ENCODE measurements at places on chromosomes 12 and 14. TPM values are rescaled to one million over a fixed set of nuclear protein-coding genes. Genes with fewer than 3 reads are reported as not detected.

- no peaks in the 10 kb centered on the region for H3K36me3 ChIP-seq
- no peak overlapping the region for H3K4me3 ChIP-seq
- H3K27me3 ChIP-seq, result no peaks in the 10 kb centered on the region
- H3K27ac ChIP-seq, result no peak overlapping the region
- no peaks in the 10 kb centered on the region for H3K4me1 ChIP-seq
- DNase-seq, result no peak
Measured at GRCh38 chr14:39472078-39472477, 39.8 kb upstream of the FBXO33 start.

DNA sequence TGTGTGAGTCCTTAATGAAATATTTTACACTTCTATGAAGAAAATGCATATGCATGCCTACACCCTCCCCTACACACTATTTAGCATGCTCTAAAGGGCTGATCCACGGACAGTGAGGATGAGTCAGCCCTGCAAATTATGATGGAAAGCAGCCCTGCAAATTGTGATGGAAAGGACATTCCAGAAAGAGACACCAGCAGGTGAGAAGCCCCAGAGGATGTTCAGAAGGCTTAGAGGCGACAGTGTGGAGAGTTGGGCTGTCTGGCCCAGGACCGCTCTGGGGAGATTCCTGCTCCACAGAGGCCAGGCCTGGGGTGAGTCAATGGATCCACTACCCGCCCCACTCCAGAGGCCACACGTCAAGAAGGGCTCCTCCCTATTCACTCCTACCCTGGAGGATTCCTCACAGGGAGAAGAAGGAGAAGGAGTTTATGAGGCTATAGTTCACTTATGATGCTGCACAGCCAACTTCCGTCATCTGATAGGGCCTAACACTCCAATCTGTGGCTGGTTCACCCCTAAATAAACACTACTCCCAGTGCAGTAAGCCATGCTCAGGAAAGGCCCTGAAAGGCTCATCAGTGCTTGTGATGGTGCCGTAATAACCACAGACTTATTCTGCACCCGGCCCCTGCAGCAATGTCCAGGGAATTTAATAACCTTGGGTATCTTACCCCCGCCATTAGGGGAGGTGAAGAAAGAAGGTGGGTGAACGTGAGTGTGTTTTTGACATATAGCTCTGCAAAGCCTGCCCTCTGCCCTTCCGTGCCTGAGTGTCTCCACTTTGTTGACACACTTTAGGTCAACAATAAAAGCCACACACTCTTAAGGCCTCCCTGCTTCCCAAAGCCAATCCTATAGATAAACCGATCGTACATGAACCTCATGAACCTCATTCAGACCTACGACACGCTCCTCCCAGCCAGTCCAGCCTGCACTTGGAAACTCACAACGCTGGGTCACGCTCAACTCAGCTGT lies 46.4 kb downstream of the CLMN start:
- H3K4me1 ChIP-seq, result no peaks in the 10 kb centered on the region
- H3K36me3 ChIP-seq, result no peaks in the 10 kb centered on the region

DNA sequence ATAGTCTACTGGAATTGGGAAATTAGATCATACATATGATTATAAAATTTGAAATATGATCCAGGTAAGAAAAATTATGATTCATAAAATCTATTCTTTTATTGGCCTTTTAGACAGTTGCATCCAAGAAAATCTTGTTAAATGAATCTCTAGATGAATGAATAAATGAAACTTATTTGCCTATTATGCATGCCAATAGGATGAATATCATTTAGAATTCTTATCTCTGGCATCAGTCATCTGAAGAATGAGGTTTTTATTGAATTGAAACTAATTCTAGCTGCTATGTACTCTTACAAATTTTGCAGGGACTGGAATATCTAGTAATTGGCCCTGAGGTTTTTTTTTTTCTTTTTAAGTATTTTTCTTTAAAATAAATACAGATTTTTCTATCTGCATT lies 475.5 kb downstream of the NAV3 start:
- no peaks in the 10 kb centered on the region for H3K36me3 ChIP-seq
- no peak overlapping the region for H3K4me3 ChIP-seq
- no peak overlapping the region for H3K27ac ChIP-seq
- H3K4me1 ChIP-seq, result no peaks in the 10 kb centered on the region

- H3K4me1 ChIP-seq, result peaks cover 8% of the 10 kb centered on the region
- H3K36me3 ChIP-seq, result no peaks in the 10 kb centered on the region
- peak overlapping the region; percentile 86 for H3K27ac ChIP-seq
- peak; percentile 38 for DNase-seq
- H3K4me3 ChIP-seq, result peak overlapping the region; percentile 52
Measured at GRCh38 chr12:22409377-22410164, 75.1 kb upstream of the ST8SIA1 start.

GRCh38 chr12:12837025-12837812 lies 24.1 kb downstream of the DDX47 start:
- peaks cover 8% of the 10 kb centered on the region for H3K4me1 ChIP-seq
- no peak for DNase-seq
- no peaks in the 10 kb centered on the region for H3K27me3 ChIP-seq
- peaks cover 9% of the 10 kb centered on the region for H3K36me3 ChIP-seq
- no peak overlapping the region for H3K4me3 ChIP-seq

- H3K4me3 ChIP-seq, result peak overlapping the region; percentile 97
- H3K36me3 ChIP-seq, result peaks cover 20% of the 10 kb centered on the region
- H3K27me3 ChIP-seq, result no peaks in the 10 kb centered on the region
- peak overlapping the region; percentile 97 for H3K27ac ChIP-seq
Measured at GRCh38 chr12:8948701-8949341, 624 bp downstream of the M6PR start.

GRCh38 chr14:59768855-59769375 lies 101.7 kb downstream of the RTN1 start:
- H3K4me1 ChIP-seq, result no peaks in the 10 kb centered on the region
- no peak for DNase-seq
- H3K36me3 ChIP-seq, result no peaks in the 10 kb centered on the region
- no peaks in the 10 kb centered on the region for H3K27me3 ChIP-seq
- H3K4me3 ChIP-seq, result no peak overlapping the region

DNA sequence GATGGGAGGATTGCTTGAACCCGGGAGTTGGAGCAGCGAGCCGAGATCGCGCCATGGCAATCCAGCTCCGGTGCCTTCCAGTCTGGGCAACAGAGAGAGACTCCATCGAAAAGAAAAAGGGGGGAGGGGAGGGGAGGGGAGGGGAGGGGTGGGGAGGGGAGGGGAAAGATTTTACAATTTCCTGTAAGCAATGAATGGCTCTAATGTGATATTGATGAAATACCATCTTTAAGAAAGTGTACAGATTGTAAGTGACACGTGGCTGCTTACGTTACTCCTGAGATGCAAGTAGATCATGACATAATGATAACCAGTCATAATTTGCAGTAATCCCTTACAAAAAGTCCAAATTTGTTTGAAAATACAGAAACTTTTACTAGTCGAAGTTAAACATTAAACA lies 1.4 kb downstream of the SLC25A21 start:
- H3K4me3 ChIP-seq, result no peak overlapping the region
- no peak overlapping the region for H3K27ac ChIP-seq
- no peak for DNase-seq
- no peaks in the 10 kb centered on the region for H3K27me3 ChIP-seq

The NPFF gene
- total RNA-seq, result not detected

The NEDD8 gene
- total RNA-seq, result 240 TPM

The DLGAP5 gene
- total RNA-seq, result 36.0 TPM

All from CD8-positive, alpha-beta memory T cell (primary cell).